ENCODE measurements at places on chromosomes 7 and 10.
A peak's percentile ranks its signal among the peaks of the same experiment; 100 is the strongest.

DNA sequence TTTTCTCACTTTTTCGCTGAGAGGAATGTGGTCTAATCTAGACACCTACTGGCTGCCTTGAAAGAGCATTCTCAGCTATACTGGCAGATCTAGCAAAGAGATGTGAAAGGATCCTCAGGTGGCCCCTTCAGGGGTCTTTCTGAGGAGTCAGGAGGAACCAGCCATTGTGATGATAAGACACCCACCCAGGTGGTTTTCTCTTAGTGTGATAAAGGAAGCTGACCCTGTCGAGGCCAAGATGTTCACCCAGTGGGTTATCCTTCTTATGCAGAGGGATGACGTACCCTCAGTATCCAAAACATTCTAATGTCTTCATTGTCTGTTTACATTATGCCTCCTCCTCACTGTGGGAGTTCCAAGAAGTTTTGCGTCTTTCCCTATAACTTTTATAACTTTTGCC is 98.3 kb upstream of the LRGUK start:
- DNase-seq, result no peak

DNA sequence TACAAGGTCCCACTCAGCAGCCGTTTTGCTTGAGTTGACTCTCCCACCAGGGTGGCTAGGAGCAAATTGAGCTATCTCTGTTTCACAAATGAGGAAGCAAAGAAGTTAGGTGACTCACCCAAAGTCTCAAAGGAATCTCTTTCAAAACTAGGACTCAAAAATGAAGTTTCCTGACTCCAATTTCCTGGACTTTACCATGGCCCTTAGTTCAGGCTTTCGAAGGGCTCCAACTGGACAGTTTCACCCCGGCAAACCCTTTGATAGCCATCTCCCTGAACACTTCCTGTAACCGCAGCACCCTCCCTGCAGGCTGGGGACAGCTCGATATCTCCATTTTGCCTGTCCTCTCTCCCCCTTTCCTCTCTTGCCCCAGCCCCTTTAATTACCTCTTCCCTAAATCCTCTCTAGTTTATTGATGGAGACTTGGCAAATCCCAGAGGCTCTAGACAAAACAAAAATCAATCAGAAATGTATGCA is 4.7 kb upstream of the AFAP1L2 start:
- no peak for DNase-seq

- no peak for DNase-seq
These were observed 21.3 kb downstream of the WNT8B start for GRCh38 chr10:100483876-100484666.

- DNase-seq, result no peak
These were observed 17.9 kb downstream of the RSBN1L start for GRCh38 chr7:77714195-77714594.

- no peak for DNase-seq
These were observed 14.2 kb upstream of the EGFR start for GRCh38 chr7:55004579-55004978.

GRCh38 chr7:150797661-150798060 is 2.5 kb downstream of the TMEM176B start:
- DNase-seq, result no peak

DNA sequence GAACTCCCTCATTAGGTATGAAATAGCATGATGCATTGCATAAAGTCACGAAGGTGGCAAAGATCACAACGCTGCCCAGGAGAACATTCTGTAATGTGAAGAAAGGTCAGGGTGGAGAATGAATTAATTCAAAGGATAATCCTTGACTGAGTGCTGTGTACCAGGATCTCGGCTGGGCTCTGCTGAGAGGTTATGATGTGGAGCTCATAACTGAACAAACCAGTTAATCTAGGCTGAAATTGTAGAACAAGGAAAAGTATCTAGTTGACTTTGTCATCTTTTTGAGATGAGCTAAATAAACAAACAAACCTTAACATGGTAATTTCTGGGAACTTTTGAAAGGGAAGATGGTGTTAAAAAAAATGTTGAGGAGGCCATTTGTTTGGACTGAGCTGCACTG is 6.1 kb downstream of the MSMB start:
- no peak for DNase-seq

- no peak for DNase-seq
These were observed 116.4 kb upstream of the SEM1 start for GRCh38 chr7:96826089-96826488.

DNA sequence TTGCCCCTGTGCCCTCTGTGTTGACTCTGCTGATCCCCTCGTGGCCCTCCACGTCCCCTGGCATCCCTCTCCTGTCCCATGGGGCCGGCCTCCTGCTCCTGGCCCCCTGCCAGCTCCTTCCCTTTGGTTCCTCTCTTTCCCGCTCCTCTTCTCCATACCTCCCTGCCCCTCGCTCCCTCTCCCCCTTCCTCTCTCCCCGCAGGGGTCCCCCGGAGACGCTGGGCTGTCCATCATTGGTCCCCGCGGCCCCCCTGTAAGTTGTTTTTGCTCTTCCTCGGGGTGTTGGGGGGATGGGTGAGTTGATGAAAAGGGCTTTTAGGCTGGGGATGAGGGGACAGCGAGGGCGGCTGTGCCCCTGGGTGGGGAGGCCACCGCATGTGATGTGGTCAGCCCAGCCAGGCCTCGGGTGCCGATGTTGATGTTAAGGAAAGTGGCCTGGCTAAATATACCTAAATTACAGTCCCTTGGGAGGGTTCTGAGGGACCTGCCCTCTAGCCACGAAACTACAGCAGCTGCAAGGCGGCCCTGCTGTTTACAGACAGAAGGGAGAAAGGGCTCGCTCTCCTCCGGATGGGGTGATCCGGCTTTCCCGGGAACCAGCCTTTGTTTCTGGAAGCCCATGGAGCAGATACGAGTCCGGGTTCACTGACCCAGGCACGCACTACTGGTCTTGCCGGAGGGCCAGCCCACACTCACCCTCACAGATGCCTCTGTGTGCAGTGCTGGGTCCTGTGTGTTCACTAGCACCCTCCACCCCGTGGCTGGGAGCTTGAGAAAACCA is 78.8 kb downstream of the COL13A1 start:
- DNase-seq, result no peak

DNA sequence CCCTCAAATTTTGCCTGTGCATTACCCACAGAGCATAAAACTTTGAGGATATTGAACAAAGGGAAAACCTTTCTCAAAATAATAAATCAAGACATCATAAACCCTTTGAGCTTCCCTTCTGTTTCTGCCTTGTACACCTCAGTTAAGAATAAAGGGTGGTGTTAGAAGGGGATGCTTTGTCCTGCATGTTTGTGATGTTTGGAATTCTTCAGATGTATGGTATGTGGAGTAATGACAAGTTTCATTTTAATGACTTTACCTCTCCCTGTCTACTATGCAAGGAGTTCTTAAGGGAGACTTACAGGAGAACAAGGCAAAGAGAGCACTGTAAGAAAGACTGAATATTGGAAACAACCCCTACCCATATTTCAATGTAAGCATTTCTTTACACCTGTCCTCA is 99.2 kb downstream of the HECW1 start:
- DNase-seq, result no peak

DNA sequence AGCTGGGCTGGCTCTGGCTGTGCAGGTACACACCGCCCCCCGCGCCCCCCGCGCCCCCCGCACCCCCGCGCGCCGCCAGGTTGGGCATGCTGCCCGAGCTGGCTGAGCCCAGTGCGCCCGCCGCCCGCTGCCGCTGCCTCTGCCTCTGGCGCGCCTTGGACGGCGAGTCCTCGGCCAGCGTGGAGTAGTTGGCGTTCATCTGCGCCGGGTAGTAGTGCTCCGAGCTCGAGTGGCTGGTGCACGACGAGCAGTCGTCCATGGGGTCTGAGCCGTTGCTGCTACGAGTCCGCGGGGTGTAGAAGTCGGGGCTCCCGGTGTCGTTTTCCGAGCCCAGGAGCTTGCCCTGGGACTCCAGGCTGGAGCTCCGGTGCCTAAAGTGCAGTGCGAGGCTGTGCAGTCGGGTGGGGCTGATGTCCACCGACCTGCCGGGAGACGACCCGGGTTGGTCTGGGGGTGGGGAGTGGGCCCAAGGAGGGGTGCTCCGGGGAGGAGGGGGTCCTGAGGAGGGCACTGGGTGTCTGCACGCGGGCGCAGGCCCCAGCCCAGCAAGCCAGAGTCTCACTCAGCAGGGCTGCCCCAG is 70.4 kb downstream of the PRPF18 start:
- DNase-seq, result no peak

DNA sequence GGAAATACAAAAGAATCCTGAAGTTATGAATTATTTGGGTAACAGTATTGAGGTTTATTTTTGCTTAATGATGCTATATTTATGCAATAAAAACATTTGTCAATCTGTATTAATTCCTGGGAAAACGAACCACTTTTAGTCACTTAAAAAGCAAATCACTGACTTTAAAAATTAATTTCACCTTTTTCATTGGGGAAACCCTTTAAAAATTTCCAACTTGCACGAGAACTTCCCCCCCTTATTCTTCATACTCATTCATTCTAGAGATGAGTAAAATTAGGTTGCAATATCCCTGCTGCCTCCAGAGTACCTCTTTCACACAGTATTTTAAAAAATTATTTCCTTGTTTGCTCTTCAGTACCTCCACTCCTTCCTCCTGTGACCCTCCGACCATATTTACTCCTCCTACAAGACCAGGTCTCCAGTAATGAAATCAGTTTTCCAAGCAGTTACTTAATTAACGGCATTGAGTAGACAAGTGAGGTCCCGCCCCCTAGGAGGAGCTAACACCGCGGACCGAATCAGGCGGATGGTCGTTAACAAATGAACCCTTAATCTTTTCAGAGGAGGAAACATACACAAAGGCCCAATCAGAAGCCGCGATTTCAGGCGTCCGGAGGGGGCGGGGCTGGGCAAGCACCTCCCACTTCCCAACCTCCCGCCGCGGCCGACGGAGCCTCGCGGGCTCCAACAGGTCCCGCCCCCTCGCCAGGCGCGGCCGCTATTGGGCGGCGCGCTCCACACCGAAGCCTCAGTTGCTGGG is 465 bp upstream of the TRIM24 start:
- DNase-seq, result peak; percentile 99

- peak; percentile 25 for DNase-seq
These were observed 75.1 kb downstream of the RELN start for GRCh38 chr7:103914147-103914899.

GRCh38 chr7:104973909-104974415 is 40.0 kb upstream of the KMT2E start:
- DNase-seq, result no peak

DNA sequence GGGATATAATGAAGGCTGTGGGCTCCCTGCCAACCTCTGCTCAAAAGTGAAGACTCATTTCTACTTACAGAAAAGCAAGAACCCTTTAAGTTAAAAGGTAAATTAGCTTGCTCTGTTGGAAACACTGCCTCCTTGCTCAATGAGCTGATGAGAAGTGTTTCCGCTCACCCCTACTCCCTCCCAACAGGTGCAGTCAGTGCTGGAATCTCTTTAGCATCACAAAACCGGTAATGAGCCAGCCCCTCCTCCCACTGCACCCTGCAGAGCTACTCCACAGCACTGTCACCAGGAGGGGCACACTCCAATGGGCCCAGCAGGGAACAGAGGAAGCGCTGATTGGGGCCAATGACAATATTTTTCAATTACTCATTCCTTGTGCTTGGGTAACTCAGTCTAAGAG is 262.5 kb downstream of the TCERG1L start:
- DNase-seq, result no peak

- DNase-seq, result peak; percentile 90
These were observed 1.5 kb downstream of the IPMK start for GRCh38 chr10:58266003-58266825.

GRCh38 chr10:15455456-15455855 is 84.4 kb upstream of the FAM171A1 start:
- DNase-seq, result no peak

DNA sequence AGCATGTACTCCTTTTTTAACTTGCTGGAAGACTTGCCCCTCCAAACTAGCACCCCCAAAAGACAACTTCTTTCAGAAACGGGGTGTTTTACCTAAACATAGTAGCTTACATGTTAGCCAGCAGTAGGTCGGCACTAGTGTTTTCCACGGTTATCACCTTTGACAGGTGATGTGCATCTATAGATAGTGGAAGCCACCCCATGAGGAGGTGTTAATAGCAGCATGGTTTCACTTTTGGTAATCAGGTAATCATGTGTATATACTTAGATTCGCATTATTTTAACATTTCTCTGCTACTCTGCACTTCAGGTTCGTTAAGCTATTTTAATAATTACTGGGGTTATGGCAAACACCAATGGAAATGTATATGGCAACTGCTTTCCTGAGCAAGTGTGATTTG is 17.6 kb downstream of the SRI start:
- DNase-seq, result no peak

GRCh38 chr10:3676564-3676963 is 108.4 kb downstream of the KLF6 start:
- DNase-seq, result no peak

- DNase-seq, result no peak
These were observed 31.1 kb downstream of the LOXL4 start for GRCh38 chr10:98236862-98237261.

DNA sequence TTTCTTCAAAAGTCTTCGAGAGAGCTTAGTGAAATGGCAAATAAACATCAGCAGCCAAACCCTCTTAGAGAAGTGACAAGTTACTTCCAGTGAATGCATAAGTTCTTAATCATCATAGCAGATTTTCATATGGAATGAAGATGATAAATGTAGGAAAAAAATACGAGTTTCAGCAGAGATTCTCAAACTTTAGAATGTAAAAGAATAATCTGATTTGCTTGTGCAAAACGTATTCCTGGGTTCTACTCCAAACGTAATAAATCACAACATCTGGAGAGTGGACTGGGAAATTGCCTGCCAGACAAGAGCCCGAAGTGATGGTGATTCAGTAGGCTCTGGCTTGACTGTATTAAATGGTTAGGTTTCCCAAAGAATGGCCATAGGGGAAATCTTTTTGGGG is 62.2 kb downstream of the AKR1E2 start:
- no peak for DNase-seq

DNA sequence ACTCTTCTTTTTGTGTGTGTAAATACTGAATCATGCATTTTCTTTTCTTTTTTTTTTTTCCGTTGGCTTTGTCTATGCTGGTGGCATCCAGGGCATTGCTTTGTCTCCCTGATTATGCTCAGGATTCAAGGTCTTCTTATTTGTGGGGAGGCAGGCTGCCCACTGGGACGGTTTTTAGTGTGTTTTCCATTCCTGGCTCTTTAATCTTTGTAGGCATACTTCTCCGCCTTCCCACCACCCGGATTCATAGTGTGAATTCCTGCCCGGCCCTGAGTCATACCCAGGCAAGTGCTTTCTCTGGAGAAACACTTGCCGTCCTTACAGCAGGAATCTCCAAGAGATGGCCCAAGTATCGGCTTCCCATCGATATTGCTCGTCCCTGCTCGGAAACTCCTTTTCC is 5.2 kb downstream of the ZNF655 start:
- DNase-seq, result no peak

- peak; percentile 59 for DNase-seq
These were observed 110.8 kb upstream of the PPP2R2D start for GRCh38 chr10:131790021-131790420.

- no peak for DNase-seq
These were observed 219.2 kb downstream of the ETV1 start for GRCh38 chr7:13770305-13770704.

All from RKO (cell line).